ENCODE measurements at places on chromosomes 2 and 18.

- no peak for DNase-seq
Observed at GRCh38 chr18:61290616-61291015, 42.6 kb upstream of the CDH20 start.

- no peak for DNase-seq
Observed at GRCh38 chr2:63699549-63699839, 110.7 kb downstream of the MDH1 start.

DNA sequence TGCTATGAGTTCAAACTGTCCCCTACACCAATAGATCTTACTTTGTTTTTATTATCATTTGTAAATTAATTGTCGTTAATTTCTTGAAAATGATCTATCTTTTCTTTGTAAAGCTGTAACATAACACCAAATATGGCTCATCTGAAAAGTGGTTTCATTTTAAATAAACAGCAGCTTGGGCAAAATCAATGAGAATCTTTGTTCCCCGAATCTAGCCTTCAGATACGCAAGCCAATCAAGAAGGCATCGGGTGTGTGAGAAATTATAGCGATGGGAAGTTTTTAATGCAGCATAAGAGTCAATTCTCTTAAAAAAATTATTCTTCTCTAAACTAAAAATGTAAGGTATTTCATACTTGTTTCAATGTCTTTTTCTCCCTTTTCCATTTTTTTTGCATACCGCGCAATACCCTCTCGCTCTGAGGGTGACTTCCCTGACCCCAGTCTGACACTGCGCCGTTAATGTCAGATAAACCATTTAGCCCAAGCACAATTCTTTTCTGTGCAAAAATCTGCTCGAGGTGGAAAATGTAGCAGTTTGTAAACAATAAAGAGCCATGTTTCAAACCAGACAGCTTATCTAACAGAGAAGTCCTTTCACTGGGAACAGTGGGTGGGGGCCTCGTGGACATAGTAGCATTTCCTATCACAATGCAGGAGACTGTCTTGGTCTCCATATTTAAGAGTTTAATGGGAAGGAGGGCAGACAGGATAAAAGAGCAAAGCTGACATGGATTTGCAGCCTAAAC lies 129.4 kb downstream of the TCF4 start:
- no peak for DNase-seq

DNA sequence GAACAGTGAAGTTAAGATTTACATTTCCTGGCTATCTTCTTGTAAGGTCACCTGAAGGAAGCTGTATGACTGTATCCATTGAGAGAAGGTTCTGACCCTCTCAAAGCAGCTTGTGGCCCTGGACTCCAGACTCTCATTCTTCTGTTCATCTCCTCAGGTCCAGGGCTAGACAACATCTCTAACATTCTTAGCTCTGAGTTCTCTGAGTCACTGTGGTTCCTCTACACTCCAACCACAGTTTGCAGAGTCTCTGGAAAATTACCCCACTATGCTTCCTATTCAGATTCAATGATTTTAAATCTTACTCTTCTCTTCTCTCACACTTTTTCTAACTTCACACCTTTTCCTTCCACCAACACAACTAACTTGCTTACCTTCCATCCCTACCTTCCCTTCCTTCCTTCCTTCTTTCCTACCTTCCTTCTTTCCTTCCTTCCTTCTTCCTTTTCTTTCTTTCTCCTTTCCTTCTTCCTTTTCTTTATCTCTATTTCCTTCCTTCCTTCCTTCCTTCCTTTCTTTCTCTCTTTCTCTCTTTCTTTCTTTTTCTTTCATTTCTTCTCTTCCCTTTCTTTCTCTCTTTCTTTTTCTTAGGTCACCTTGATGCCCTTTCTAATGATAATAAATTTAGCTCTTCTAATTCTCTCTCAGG lies 824.3 kb upstream of the ZEB2 start:
- no peak for DNase-seq

GRCh38 chr2:158996378-158996993 lies 28.0 kb downstream of the TANC1 start:
- no peak for DNase-seq

- DNase-seq = no peak
Observed at GRCh38 chr2:134152045-134153010, 101.5 kb upstream of the MGAT5 start.

DNA sequence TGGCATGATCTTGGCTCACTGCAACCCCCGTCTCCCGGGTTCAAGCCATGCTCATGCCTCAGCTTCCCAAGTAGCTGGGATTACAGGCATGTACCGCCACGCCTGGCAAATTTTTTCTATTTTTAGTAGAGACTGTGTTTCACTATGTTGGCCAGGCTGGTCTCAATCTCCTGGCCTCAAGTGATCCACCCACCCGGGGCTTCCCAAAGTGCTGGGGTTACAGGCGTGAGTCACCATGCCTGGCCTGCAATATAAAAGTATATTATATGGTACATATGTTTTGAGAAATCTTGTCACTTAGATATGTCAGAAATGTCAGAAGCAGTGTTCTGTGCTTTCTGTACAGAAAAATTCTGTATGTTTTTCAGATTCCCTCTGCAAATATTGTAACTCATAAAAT lies 19.2 kb upstream of the XPO1 start:
- no peak for DNase-seq

GRCh38 chr2:194104687-194105086 lies 1552.3 kb upstream of the SLC39A10 start:
- no peak for DNase-seq

DNA sequence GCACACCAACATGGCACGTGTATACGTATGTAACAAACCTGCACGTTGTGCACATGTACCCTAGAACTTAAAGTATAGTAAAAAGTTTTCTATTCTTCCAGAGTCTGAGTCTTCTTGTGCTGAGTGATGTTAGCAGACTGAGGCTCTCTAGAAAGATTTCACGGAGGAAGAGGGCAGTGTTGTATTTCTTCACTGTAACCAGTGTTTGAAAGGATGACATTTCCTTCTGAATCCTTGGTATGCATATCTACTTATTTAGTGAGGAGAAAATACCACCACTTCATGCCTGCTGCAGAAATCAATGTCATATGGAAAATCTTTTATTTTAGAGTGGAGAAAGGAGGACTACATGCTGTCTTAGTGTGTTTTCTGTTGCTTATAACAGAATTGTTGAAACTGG lies 357.1 kb downstream of the CCDC85A start:
- DNase-seq = no peak

GRCh38 chr2:14628901-14629300 lies 3.6 kb upstream of the LRATD1 start:
- DNase-seq = no peak

DNA sequence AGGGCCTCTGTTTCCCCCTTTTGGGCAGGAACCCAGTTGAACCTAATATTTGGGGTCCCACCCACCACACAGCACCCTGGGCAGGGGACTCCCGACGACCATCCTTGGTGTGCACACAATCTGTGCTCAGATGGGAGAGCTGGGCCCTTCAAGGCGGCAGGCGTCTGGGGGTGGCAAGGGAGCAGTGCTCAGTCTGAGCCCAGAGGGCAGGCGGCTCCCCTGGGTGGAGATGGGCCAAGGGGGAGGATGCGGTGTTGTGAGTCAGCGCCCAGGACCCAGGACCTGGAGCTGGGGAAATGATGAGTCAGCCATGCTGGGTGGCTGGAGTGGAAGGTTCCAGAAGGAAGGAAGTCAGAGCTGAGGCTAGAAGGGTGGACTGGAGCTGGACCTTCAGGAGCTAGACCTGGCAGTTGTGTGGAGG lies 3.8 kb downstream of the PROM2 start:
- no peak for DNase-seq

DNA sequence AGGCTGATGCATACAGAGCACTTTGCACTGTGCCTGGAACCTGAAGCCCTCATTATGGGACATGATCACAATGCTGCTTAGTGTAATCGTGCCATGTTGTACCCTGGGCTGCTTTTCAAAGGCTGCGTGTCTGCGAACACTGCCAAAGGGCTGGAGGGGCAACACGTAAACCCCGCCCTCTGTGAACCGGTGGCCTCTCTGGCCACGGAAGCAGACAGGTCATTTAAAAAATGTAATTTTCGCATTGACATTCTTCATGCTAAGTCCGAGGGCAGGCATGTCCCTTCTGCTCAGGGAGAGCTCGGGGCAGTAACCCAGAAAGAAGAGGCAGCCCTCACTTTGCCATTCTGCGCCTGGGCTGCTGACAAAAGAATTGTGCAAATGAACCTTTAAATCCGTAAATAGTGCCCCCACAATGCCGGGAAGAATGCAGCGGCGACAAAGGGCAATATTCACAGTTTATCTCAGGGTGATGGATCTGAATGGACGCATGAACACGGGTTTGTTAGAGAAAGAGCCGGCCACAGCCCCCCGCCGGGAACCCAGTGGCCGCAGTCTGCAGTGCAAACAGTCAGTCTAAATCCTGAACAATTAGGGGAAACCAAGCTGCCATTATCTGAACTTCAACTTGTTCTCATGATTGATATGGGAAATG lies 226.1 kb downstream of the MYCN start:
- DNase-seq = no peak

GRCh38 chr2:10788855-10789254 lies 23.7 kb downstream of the PDIA6 start:
- DNase-seq = no peak

DNA sequence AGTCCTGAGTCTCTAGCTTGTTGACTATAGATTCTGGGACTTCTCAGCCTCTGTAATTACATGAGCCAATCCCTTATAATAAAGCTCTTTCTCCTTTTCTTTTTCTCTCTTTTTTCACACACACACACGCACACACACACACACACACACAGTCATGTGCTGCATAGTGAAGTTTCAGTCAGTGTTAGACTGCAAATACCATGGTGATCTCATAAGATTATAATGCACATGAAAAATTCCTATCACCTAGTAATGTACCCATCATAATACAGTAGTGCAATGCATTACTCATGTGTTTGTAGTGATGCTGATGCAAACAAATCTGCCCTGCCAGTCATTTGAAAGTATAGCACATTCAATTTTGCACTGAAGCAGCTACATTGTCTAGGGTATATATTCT lies 558.2 kb downstream of the SUCLG1 start:
- no peak for DNase-seq

GRCh38 chr2:79770926-79771325 lies 258.1 kb downstream of the CTNNA2 start:
- DNase-seq = no peak

- no peak for DNase-seq
Observed at GRCh38 chr2:177543007-177543760, 150.6 kb downstream of the AGPS start.

DNA sequence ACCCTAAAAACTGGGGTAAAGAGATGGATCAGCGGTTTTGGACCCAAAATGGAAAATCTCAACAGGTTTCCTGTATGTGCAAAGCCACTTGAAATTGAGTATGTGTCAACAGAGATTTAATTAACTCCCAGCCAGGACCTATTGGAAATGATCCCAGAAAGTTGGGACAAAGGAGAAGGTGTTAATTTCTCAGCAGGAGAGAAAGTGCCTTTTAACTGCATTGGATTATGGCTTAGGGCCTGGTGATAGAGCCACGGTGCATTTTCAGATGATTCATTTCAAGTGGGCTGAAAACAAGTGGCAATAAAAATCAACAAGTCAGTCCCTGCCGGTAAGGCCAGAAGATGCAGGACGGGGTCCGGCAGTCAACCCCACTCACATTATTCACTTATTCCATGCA lies 80.2 kb upstream of the BCL11A start:
- DNase-seq = no peak

- DNase-seq = no peak
Observed at GRCh38 chr2:73855526-73855925, 26.8 kb downstream of the STAMBP start.

DNA sequence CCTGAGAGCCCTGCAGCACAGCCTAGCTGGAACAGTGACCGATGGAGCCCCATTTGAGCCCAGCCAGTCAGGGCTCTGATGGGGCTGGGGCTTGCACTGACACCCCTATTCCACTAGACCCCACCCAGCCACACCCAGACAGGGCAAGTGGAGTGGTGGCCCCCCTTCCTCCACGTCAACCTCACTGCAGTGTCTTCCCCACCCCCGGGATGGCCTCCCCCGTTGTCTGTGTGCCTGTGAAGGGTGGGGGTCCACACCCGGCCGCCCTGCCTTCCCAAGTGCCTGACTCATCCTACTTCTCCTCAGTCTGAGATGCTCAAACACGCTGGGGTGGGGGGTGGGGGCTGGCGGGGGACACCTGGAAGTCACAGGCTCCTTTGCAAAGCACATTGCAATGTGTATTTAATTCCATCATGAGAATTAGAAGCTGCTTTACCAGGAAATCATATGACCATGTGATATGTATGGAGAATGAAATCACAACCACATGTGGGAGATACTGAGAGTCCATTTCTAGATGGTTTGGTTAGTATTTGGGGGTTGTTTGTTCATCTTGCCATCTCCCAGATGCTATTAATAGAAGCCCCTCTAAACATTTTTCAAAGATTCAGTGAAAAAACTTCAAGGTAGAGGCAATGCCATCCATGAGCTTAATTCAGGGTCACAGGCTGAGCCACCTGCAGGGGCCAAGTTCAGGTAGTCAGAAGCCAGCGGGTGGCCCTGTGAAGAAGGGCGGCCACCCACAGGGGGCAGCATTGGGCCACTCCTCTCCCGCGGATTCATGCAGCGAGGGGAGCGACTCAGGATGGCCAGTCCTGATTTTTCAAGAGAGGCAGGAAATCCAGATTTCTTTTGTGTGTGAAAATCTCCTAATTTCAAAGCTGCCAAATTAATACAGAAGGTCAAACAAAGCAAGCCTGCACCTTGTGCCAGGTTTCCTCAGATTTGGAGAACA lies 22.7 kb upstream of the GMPPA start:
- DNase-seq = peak; percentile 25

GRCh38 chr2:233387225-233387624 lies 32.9 kb downstream of the DGKD start:
- DNase-seq = no peak

- no peak for DNase-seq
Observed at GRCh38 chr2:20423359-20423758, 23.5 kb upstream of the RHOB start.

DNA sequence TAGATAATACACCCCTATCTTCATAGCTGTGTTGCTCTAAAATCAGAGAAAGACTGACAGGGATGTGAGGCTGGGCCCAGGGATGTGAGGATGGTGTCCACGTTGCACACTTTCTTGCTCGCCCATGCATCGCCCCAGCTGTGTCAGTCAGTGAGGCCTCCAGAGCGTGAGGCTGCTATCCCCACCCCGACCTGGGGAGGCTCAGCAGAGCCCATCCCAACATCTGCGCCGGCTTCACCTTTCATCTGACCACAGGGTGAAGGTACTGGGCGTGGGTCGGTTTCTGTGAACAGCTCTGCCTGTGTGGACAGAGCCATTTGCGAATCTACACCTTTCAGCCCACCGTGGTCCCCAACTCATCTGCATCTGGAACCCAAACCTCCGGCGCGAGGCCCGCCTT lies 255.7 kb downstream of the HDAC4 start:
- no peak for DNase-seq

- DNase-seq = no peak
Observed at GRCh38 chr2:109376115-109376514, 237.7 kb downstream of the SEPTIN10 start.

Data from activated naive CD4-positive, alpha-beta T cell (primary cell).